T-helper 22 cell (primary cell): ENCODE measurements at places on chromosomes 1 and 21.

DNA sequence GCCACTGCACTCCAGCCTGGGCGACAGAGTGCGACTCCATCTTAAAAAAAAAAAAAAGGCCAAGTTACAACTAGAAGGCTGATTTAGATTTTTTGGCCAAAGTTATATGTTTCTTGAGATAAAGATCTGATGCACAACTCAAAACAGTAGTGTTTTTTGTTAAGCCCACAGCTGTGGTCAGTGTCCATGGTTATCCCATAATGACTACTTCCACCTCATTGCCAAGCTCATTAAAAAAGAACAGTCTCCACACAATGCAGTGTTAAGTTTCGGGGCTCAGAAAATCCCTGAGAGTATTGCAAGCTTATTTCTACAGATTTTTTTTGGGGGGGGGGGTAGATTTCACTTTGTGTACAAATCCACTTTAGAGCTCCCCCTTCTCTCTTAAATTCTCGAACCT, 120.5 kb downstream of the RUNX1 start:
- DNase-seq, result no peak

DNA sequence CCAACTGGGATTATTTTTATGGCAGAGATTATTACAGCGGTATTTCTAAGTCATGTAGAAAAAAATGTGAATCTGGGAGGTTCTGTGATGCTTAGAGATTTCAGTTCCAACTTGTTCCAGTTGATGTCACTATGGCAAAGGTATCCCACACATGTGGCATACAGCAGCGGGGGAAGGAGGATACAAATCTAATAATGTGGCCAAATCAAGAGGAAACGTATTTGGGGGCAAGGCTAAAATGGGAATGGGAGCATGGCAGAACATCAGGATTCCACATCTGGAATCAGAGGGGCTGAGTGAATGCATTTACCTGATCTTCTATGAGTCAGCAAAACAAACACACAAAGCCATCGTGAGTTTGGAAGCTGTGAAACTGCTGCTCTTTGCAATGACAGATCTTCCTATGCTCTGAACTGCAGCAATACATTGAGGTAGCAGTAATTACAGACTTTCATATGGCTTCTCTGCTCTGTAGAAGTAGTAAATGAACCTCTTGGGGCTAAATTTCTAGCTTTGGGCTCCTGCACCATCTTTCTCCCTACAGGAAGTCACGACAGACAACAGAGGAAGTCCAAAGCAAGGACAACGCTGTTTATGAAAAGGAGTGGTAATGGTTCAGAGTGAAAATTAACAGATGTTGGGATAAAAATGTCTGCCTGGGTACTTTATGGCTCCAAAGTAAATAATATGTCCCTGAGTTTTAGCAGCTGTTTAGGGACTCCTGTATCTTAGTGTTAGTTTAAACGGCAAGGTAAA, 55.5 kb downstream of the GABPA start:
- DNase-seq, result no peak

DNA sequence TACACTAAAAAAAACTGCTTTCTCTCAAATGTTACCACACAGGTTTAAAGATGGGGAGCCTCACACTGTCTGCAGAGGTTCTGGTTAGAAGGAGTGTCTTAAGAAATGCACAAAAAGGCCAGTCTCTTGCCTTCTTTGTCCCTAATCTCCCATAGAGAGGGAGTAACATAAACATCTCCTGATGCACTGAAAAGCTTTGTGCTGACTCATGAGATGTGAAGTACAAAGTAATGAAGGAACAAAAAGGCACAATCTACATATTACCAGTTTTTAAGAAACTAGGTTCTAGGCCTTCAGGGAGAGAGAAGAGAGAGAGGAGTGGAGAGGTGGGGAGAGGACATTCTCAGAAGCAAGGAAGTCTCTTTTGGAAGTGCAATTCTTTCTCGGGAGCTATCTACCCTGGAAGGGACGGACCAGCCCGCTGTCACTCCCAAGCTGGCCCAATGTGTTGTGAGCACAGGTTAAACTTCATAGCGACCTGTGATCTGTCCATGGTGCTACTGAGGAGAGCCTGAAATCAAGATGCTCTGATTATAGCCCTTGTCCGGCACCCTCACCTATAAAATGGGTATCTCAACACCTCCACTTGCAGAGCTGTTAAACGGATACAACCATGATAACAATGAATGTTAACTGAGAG, 458.1 kb downstream of the DISC1 start:
- DNase-seq, result no peak

DNA sequence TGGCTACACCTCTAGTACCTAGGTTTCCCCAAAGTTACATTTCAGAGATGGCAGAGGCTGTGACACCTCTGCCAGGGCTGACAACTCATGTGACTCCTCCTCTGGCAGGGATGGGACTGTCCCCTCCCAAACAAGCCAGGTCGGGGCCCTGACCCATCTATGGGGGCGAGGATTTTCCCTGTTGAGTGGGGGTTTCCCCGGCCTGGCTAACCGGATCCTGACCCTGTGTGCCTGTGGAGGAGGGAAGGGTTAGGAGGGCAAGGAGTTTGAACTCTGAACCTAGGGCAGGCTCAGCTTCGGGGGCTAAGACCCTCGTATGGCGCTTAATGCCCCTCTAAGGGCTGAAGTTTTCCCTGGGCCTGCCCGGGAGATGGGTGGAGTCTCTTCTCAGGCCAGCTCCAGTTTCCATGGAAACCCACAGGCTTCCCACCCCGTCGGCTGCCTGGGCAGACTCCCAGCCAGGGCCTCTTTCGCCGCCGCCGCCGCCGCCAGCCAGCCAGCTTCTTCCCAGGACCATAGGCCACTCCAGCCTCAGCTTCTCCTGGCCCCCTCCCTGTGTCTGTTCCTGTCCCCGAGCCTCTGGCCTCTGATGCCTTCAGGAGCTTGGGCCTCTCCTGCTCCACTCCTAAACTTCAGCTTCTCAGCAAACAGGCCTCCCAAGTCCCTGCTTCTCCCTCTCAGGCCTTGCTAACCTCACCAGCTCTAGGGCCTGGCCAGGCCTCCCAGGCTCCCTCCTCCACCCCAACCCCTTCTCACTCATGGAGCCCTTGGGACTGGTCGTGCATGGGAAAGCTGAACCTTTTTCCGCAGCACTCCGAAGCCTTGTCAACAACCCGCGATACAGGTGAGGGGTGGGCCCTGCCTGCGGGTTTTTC, at the start of gene BTBD19:
TSS of gene BTBD19 (plus strand) at position 461 of the 875 bp plus-strand sequence. CDS start at position 759, 298 bp downstream.
- DNase-seq, result peak; percentile 73

- no peak for DNase-seq
Observed at GRCh38 chr1:25486602-25487001, 55.9 kb downstream of the MACO1 start.

GRCh38 chr1:174671826-174672225, 224.1 kb downstream of the GPR52 start:
- no peak for DNase-seq

DNA sequence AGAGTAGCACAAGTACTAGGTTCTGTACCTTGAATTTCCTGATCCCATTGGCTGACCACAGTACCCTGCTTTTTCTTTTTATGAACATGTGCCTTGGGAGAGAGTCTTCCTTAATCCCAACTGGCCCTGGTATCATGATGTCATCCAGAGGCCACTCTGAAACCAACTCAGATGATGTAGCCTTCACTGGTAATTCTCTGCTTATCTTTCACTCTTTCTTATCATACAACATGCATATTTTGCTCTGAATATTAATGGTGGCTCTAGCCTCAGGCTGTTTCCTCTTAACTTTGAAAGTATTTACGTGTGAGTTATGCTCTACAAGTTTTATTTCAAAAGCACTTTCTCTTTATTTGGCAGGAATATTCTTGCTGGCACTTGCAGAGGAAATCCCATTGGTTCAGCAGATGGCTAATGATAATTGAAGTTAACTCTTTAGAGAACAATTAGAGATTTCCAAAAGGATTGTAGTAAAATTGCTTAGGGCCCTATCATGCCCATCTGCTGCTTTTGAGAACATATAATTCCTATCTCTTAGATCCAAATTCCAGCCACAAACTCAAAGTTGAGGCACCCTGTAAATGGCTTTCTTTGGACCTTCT, 86.1 kb downstream of the PTGER3 start:
- no peak for DNase-seq

DNA sequence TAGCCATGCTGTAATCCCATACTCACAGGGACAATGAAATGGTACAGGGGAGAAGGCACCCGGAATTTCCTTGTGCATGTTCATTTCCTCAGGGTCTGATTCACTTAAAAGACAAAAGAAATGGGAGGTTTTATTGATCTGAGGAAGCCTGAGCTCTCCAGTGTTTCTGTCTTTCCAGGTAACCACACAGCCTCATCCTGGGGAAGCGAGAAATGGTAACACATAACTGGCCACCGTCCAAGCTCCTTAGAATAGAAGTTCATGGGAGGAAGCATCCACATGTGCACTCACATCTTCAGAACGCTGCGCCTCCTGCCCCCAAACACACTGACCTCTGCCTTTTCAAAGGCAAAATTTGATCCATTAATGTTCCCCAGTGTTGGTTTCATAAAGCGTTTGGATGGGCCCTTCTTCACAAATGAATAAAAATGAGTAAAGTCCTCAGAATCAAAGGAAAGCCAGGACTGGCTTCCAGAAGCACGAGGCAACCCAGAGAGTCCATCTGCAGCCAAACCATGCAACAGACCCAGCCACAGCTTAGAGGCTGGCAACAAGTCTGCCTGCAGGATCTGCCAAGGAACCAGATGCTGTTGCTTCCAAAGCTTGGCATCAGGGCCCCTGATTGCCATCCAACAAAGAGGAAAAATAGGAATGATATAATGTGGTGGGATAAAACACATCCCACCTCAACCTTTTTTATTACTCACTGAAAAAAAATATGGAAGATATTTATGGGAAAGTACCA, 120.3 kb downstream of the ZBTB18 start:
- no peak for DNase-seq

- DNase-seq, result no peak
Observed at GRCh38 chr1:231420299-231420958, 1.7 kb downstream of the EGLN1 start.

DNA sequence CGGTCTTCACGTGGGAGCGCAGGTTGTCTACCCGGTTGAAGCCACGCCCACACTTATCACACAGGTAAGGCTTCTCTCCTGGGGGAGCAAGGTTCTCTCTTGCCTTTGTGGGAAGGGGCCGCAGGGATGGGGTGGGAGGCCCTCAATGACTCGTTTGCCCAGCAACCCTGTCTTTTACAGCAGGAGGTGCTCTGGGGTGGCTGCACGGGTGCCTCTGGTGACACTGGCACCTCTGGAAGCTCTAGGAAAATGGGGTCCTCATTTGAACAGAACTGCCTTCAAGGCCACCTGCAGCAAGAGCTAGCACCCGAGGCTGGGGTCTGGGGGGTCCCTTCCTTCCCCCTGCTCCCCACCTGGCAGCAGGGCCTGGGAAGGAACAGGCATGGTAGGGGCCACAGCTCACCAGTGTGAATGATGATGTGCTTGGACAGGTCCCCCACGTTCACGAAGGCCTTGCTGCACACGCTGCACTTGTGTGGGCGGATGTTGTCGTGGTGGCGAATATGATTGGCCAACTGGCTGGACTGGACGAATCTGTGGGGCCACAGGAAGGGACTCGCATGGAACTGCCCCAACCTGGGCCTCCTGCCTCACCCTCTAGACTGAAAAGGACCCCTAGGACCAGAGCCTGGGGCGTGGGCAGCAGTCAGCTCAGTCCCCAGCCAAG, 33.1 kb downstream of the ZBTB17 start:
- DNase-seq, result no peak

DNA sequence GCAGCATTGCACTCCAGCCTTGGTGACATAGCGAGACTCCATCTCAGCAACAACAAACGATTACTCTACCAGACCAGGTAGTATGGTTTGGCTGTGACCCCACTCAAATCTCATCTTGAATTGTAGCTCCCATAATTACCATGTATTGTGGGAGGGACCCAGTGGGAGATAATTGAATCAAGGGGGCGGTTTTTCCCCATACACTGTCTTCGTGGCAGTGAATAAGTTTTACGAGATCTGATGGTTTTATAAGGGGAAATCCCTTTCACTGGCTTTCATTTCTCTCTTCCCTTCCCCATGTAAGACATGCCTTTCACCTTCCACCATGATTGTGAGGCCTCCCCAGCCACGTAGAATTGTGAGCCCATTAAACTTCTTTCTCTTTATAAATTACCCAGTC, 66.0 kb downstream of the BACE2 start:
- no peak for DNase-seq

DNA sequence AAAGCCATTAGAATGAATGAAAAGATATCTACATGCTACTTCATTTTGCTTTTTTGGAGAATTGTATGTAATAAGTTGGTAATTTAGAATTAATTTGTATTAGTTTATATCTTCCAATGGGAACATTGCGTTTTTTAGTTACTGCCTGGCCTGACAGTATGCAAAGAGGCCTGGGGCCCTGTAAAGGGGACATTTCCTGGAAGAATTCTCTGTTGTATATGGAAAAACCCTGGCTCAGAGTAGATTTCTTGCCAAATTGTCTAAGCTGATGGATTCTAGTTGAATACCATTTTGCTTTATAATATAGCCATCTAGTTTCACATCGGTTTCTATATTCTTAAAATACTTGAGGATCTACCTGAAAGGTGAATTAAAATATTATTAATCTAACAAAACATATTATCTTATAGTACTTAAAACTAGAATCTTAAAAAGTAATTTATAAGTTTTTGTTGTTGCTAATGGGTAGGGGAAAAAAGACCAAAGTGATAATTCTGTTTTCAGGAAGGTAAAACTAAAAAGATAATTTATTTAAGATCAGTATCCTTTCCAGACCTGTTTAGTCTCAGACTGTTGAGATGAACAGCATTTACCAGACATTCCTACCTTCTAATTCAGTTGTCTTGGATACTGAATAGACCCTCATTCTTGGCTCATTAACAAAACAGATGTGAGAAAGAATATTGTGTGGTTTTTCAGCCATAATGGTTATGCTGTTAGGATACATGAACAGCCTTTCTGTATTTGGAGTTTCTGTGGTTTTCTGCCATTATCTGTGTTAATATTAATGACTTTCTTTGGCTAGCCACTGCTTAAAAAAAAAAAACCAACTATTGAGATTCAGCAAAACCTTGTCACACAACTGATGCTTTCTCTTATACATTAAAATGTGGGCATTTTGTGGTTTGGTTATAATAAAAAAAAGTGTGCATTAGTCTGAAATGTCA, 4.8 kb downstream of the AGO3 start:
- no peak for DNase-seq

DNA sequence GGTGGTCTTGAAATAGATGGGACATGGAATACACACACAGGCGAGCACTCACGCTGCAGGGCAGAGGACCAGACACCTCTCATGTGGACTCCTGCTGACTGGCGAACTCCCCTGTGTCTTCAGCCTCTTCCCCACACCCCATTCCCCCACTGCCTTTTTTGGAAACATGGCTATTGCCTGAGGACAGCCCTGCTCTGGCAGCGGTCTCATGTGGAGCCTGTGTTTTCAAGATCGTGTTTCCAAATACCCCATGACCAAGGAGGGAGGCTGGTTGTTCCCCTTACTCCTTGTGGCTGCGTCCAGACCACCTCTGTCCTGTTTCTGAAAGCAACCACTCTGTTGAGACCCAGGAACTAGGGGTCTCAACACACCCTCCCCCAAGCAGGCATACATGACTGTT, 119.4 kb downstream of the C1orf94 start:
- no peak for DNase-seq

DNA sequence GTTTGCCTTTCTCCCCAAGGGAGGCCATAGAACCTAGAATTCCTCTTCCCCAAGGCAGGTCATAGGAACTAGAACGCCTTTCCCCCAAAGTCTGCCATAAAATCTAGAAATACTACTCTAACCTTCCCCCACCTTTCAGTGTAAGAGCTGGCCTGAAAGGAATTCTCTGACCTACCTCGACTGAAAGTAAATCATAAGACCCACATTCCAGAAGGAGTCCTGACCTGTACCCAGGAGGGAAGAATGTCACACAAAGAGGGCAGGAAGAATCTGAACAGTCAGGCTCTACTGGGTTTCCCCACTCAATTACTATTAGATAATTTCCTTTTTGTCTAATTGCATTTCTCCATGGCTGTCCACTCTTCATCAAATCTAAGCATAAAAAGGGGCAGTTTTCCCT, 5.7 kb upstream of the ATG4C start:
- DNase-seq, result no peak
